ENCODE measurements at places on chromosomes 7 and 10. TPM values are rescaled to one million over a fixed set of nuclear protein-coding genes. Genes with fewer than 3 reads are reported as not detected.

DNA sequence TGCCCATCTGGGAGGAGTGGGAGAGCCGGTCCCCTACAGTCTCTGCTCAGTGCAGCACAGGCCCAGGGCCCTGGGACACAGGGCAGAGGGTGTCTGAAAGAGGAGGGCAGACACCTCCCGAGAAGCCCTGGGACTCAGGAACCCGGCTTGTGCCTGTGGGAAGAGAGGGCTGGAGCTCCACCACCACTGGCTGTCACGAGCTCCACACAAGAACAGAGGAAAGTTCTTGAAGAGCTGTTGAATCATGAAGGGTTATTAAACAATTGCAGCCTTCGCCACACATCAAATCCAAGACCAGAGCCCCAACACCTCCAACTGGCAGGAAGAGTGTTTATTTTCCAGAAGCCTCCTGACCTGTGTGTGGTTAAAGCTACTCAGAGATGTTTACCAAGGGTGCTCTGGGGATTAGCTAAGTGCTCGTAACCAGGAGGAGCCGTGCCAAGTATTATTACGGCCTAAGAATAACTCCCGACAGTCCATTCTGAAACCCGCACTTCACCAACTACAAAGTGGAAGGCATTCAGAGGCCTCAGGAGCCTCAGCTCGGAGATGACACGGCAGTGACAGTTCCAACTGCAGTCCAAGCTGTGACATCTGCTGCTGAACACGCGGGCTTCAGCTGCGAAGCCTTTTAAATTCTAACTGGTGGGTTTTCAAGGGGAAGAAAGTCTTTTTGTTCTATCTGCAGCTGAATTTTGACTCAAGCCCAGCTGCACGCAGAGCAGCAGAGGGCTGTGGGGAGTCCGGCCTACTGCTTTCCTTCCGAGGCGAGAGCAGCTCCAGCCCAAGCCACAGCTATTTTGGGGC lies 75.1 kb downstream of the MAD1L1 start:
- peak; percentile 93 for DNase-seq

- DNase-seq = no peak
These were observed 139.8 kb downstream of the ARHGAP22 start for GRCh38 chr10:48464871-48465736.

DNA sequence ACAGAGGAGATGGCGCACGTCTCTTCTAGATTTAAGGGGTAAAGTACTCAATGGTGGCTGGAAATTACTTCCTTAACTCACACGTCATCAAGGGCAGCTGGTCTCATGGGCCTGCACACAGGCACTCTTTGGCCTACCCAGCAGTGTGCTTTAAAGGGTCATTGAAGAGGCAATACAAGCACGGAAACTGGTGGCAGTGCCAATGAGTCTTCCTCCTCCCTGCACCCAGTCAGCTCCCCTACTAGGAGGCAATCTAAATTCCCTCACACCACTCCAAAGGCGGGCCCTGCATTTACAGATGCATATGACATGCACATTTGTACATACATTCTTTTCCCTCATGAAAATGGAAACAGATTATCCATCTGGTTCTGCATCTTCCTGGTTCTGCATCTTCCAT lies 47.4 kb downstream of the PPIF start:
- peak; percentile 64 for DNase-seq

DNA sequence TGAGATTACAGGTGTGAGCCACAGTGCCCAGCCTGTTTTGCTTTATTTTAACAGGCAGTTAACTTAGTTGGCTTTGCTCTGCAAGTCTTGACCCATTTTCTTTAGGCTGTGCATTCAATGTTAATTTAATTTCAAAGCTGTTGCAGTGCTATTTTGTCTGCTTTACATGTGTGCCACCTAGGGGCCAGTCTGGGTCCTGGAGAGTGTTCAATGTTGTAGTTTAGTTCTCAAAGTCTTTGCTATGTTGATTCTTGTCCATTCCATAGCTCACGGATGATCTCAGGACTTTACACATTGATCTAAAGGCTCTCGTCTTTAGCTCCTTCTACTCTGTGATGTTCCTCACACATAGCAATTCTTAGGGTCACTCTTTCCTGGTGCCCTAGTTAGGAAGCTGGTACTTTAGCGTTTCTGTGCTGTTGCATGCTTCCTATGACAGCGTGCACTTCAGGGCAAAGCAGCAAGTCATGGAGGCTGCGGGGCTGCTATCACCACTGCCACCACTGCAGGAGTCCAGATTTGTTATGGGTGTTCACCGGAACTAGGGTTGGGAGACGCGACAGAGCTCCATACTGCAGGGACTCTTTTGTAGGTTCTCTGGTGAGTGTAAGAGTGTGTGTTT lies 16.4 kb upstream of the ABCA13 start:
- DNase-seq = no peak

SAP25 gene
- total RNA-seq = not detected

FGL2 gene
- total RNA-seq = 68.5 TPM

ARHGAP22 gene
- 6.4 TPM for total RNA-seq

LRIT1 gene
- total RNA-seq = not detected

HGF gene
- 5.6 TPM for total RNA-seq

SPDYE1 gene
- not detected for total RNA-seq

CTAGE15 gene
- 1.3 TPM for total RNA-seq

CEP55 gene
- 1.5 TPM for total RNA-seq
